Stimulated activated CD8-positive, alpha-beta memory T cell treated with anti-CD3 and anti-CD28 coated beads, Interleukin-12 subunit alpha, Interleukin-12 subunit beta, amount 100 ng/mL, for 1 hour (primary cell): ENCODE measurements at places on chromosomes 2 and 18.

DNA sequence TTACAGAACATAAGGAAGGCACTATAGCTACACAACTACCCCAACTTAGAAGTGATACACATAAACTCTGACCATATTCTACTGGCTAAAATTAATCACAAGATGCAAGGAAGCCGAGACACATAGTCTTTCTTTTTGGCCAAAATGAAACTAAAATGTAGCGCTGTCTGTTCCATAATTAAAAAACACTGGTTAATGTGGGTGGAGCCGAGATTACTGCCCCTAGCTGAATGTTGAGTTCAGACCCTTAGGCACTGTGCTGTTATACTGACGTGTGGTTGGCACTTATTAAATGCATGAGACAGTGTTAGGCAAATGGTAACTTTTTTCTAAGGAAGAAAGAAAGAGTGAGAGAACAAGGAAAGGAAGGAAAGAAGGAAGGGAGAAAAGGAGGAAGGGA lies 254.6 kb upstream of the RND3 start:
- DNase-seq: no peak

- no peak for DNase-seq
Measured at GRCh38 chr2:25103287-25103871, 61.5 kb downstream of the EFR3B start.

GRCh38 chr2:128498589-128498988 lies 179.9 kb upstream of the HS6ST1 start:
- no peak for DNase-seq

DNA sequence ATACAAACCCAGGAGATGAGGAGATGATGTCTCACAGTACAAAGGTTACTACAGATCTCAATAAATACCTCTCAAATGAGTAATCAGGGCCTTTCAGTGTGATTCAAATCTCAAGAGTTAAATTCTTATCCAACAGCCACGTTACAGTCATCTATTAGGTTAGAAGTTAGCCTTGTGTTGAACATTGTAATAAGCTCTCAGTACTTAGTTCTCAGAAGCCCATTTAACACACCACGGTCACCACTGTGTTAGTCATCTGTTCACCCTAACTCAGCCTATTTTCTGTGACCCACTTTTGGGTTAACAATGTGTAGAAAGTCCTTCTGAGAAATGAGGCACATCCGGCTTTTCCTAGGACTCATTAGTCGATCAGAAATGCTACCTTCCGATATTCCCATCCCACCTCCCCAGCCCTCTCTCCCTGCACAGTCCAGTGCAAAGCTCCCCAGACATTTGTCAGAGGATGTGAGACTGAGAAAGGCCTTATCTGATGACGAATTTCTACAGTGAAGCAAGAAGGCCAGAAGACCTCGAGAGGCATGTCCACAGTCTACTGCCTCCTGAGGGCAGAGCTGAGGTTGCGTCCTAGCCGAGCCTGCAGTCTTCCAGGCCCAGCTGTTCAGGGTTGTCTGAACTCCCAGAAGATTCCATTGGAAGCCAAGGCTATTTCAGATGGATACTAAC lies 92.6 kb downstream of the ACTR2 start:
- DNase-seq: no peak

DNA sequence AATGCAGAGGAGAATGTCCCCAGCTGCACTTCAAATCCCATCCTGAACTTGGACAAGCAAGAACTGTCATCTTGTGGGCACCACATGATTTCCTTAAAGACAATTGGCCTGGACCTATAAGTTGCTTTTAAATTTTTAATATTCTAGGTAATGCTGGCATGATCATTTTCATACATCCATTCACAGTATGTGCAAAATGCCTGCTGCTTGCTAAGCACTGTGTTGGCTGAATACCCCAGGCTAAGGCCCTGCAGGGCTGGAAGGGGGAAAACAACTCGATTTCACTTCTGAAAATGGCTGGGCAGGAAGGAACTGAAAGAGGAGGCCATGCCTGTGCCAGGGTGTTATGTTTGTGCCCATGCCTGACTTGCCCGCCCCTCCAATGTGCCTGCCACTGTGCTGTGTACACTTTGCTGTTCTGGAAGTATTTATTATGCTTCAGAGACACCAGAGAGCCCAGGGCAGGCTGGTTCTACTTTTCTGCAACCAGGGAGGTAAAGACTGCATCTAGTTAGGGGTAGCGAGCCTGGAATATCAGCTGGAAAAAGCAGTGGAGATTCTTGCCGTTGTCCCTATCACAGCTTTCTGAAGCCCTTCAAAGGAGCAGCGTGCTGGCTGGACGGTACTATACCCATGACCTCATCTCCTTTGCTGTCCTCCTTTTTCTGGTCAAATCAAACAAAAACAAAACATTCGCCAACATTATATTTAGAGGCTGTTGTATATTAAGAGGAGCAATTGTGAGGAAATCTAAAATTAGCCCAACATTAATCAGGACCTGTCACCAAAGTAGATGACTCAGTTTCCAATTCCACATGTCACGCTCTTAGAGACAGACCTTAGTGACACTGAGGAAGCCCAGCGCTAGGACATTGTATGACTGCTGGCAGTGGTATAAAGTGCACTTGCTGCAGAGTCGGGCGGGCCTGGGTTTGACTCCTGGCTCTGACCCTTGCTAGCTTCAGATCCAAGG lies 158.1 kb downstream of the DDX1 start:
- no peak for DNase-seq

- DNase-seq: peak; percentile 38
Measured at GRCh38 chr2:27123302-27124150, at the start of gene ABHD1. TSS of gene ABHD1 (plus strand) at chr2:27123815. CDS start at chr2:27123949, 134 bp downstream.

DNA sequence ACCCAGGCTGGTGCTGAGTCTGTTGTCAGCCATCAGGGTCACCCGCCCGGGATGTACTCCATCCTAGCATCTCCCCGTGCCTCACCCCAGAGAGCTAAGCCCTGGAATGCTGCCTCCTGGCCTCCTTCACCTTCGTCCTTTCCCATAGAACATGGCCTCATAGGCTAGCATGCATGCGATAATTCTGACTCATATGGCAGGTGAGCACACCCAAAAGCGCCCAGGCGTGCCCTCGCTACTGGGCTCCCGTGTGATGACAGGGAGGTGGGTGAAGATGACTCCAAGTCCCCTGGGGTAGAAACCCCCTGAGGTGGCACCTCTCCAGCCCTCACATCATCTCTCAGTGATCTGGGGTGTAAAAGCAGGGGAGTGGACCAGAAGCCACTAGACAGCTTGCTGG lies 7.3 kb downstream of the SPR start:
- DNase-seq: no peak

DNA sequence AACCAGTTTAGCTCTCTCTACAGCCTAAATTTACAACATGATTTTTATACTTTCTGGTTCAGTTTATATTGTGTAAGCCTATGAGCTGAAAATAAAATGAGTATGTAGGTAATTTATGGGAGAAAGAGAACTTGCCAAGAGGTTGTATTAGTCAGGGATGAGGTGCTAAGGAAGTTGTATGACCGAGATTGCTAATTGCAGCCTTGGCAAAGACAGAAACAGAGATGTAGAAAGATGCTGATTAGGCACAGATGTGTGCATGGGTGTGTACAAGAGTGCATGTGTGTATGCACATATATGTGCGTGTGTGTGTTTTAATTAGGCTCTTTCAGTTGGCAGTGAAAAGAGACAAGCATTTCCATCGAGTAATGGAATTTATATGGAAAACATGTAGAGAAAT lies 213.9 kb downstream of the FBXO15 start:
- no peak for DNase-seq

DNA sequence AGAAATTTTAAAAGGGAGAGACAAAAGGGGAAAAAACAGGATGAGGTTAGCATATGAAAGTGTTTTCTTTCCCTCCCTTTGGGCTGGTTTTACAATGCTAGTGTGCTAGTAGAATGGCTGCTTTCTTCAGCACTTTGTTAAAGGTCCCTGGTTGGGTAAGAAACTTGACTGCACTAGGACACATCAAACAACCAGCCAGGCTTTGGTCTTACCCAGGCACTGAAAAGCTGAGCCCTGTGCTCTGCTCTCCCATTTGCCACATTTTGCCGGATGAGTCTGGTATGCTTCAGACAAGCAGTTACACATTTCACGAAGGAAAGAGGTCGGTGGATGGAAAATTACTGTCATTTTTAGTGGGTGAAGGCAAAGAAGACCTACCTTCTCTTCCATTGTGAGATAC lies 242.0 kb downstream of the DPP10 start:
- no peak for DNase-seq

DNA sequence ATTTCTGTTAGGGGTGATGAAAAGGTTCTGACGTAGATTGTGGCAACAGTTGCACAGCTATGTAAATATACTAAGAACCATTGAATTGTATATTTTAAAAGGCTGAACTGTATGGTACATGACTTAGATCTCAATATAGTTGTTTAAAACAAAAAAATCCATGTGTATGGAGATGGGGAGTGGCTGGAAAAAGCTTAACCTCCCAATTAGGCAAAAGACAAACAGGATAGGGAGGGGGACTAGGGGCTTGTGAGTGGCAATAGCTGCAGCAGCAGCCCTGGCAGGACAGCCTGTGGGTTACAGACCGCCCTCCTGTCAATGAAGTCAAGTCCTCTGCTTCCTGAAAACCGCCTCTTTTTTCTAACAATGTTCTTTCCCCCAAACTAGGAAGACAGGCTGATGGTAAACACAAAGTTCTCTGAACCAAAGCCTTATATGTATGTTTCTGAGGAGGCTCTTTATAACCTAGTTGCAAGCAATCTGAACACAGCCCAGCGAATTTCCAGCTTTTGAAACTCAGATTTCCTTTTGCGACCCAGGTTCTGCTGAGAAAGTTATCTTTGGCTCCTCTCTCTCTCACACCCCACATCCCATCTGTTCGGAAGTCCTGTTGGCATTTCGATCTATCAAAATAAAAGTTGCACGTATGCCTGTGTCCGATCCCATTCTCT lies 10.3 kb downstream of the ATP8B1 start:
- no peak for DNase-seq

- no peak for DNase-seq
Measured at GRCh38 chr2:69923116-69923515, 8.2 kb downstream of the MXD1 start.

- DNase-seq: no peak
Measured at GRCh38 chr2:72883356-72883962, 3.7 kb upstream of the SPR start.

DNA sequence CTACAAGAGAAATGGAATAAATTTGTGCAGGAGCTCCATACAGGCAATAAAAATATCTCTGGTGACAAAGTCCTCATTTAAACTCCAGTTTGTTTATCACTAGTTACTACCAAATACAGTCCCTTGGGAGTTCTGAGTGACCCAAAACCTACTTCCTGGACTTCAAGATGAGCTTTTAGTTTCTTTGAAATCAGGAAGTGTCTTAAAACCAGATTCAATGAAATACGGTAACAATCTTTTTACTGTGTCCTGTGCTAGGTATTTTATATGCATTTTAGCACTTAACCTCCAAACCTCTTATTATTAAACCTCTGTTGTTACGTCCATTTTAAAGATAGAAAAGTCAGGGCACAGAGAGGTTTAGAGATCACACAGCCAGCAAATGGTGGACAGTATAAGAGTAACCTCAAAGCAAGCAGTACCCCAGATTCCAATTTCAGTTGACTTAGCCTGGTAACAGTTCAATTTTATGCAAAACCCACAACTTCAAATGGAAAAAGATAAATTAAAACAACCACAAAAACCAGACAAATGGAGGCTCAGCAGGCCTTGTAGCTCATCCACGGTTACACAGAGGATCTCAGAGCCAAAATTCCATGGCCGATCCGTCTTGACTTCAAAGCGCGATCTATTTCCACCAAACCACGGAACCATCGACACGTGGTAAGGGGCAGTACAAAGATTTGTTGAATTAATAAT lies 1.3 kb upstream of the KCMF1 start:
- no peak for DNase-seq

DNA sequence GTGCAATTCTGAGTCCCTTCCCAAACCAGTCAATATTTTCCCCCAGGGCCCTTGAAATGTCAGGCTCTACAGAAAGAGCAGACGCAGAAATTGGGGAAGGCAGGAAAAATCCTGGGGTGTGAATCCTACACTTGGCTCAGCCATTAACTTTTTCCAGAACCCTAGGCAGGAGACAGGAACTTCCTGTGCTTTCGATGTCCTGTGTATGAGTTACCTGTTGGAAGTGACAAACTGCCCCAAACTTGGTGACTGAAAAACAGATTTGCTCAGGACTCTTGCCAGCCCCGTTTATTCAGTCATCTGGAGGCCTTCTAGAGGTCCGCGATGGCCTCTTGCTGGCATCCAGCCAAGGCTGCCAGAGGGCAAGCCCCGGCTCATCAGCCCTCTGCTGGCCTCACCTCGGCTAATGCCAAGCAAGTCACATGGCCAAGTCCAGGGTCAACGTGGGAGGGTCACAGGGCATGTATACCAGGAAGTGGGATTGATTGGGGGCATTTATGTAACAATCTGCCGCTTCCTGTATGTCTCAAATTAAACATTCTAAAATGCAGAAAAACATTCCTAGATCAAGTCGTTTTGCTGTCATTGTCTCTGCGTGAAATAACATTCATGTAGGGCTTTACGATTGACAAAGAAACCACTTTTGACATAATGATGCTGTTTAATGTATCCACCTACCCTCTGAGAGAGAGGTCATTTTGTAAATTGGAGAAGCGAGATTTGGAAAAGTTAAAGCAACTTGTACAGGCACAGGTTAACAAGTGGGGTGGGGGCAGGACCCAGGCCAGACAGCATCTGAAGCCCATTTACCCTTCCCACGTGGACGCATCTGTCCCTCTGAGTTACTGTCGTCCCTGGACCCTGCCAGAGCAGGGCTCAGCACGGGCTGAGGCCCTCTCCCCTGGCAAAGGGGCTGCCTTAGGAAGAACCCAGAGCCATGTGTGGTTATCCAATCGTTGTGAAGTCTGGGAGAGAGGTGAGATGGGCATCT lies 179.4 kb downstream of the INHBB start:
- DNase-seq: no peak

GRCh38 chr18:38007676-38008330 lies 442.2 kb upstream of the CELF4 start:
- DNase-seq: no peak

DNA sequence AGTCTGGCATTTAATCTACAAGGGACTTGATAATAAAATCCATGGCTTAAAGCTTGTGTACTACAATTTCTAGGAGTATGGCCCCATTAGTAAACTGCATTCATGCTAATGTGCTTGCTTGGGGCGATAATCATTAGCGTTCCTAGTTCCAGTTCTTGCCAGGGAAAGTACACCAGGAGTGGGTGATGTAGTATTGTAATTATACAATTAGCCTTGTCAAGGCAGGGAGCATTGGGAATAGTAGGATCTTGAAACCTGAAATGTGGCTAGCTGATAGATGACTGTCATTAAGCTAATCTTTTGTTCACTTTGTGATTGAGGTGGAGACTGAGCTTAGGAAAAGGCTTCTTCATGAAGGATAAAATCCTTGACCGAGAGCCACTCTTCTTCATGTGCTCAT lies 989.2 kb downstream of the CPS1 start:
- DNase-seq: no peak

- no peak for DNase-seq
Measured at GRCh38 chr18:32730620-32731091, 42.2 kb downstream of the KLHL14 start.
